ENCODE measurements at places on chromosomes 2 and 18. TPM values are rescaled to one million over a fixed set of nuclear protein-coding genes. Genes with fewer than 3 reads are reported as not detected.
A peak's percentile ranks its signal among the peaks of the same experiment; 100 is the strongest.

DNA sequence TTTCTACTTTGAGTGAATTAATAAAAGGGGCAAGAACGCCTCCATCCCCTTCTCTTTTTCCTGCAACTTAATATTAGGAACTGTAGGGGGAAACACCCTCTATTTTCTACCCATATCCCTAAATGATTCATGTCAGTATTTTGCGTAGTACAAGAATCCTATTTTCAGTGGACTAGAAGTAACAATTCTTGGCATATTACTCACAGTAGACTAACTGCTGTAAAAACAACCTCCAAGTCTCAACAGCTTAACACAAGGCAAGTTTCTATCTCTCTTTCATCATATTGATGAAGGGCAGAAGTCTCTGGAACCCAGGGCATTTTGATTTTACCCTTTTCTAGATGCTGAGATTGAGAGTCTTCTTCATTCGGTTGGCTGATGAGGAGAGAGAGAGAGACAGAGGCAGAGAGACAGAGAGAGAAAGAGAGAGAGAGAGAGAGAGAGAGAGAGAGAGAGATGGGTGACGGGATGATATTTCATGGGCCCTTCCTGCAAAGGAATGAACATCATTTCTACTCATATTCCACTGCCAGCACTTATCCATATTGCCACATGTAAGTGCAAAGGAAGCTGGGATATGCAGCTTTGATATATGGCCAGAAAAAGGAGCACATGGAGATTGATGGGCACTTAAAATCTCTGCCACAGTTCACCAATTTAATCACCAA lies 481.6 kb downstream of the LPIN1 start:
- no peak for DNase-seq

FOXI3 gene
- total RNA-seq, result not detected

- DNase-seq, result no peak
Observed at GRCh38 chr2:231975001-231975400, 13.5 kb downstream of the DIS3L2 start.

DNA sequence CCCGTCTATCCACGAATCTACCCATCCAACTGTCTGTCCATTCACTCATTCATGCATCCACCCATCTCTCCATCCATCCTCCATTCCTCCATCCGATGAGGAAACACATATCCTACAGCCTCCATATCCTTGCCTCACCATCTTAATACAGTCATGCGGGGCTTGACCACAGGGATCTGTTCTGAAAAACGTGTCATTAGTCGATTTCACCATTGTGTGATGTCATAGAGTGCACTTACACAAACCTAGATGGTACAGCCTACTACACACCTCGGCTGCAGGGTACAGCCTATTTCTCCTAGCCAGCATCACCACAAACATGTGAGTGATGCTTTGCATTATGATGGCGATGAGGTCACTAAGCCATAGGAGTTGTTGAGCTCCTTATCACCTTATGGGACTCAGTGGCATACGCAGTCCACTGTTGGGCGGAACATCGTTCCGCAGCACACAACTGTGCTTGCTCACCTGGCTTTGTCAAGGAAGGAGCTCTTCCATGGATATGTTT lies 1.9 kb upstream of the NT5DC4 start:
- no peak for DNase-seq

GRCh38 chr18:45066210-45066609 lies 385.5 kb downstream of the SETBP1 start:
- no peak for DNase-seq

- DNase-seq, result no peak
Observed at GRCh38 chr2:3468296-3468988, 50.9 kb downstream of the ADI1 start.

DNA sequence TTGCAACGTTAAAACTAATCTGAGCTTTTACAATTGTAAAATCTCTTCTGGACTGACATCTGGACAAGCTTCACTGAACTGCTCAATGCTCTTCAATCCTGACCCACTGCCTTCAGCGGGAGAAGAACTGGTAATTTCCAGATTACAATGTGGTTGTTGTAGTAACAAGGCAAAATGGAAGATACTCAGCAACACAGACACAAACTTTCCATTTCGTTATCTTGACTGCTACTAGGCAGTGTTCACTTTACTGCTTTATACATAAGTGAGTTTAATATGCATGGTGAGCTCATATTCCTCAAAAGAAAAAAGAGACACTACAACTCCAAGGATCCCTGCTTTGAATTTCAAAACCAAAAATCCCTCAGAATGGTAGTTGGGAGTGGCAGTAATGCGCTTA lies 51.9 kb downstream of the GRB14 start:
- no peak for DNase-seq

DNA sequence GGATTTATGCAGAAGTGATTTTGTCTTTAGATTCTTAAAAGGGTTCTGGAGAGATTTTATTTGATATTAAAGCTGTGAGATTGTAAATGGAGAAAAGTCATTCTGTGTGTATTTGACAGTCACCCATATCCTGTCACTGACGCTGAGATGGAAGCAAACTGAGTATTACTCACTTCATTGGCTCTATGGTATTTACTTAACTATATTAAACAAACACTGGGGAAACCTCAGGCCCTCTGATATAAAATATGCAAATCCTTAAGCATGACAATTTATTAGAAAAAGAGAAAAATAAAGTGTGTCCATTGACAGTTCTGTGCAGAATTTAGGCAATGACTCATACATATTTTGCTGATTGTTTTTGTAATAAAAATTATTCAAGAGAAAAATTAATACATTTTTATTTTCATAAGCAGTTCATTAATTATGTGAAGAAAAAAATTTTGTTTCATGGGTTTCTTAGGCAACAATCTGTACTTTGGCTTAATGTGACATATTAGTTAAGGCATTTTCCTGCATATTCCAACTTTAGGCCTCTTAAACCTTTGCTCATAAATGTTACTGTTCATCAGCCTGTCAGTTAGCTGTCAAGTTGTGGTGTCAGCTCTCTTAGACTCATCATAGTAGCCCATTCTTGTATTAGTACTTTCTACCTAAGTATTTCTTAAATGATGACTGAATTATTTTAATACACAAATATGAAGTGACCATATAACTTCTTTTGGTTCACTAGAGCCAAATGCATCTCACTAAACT lies 99.9 kb downstream of the PARD3B start:
- DNase-seq, result no peak

REG1B gene
- not detected for total RNA-seq

DNA sequence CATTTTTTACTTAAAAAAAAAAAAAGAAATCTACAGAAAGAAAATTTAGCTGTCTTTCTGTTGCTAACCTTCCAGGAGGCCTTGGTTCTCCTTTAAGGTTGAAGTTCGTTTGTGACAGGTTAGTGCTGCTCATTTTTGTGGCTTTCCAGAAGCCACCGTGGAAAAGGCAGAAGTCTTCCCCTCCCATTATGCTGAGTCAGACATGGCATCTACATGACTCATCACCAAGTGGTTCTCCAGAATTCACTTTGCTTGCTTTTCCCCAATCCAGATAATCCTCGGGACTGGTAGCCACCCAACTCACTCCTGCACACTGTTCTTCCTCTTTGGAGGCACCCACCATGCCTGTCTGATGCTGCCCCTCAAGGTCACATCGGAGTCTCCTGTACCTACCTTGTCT lies 228.7 kb downstream of the PIK3C3 start:
- no peak for DNase-seq

KCNK3 gene
- not detected for total RNA-seq

DNA sequence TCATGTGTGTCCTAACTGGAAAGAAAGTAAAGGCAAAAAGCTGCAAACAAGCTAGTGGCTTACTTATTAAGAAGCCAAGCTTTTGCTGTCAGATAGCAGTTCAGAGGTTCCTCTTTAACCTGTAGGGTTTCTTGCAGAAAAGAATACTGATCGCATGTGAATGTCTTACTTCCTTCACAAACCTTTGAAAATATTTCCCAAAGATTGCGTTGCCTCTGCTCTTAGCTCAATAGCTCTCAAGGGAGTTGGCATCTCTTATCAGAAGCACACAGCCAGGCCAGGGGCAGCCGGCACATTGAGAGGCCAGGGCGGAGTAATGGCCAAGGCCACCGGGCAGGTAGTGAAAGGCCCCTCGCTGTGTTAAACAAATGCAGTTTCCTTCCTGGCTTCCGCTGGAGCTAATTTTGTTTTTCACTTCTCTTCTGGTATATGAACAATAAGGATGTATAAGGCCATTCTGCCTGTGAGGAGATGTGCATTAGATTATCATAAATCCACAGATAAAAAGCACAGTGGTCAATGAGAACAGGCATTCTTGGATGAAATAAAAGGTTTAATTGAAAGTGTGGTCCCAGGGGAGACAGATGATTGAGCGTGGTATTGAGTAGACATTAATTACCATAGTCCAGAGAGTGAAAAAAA lies 542.4 kb upstream of the NRP2 start:
- DNase-seq, result no peak

TM4SF20 gene
- total RNA-seq, result not detected

SLC14A1 gene
- 0.54 TPM for total RNA-seq

DNA sequence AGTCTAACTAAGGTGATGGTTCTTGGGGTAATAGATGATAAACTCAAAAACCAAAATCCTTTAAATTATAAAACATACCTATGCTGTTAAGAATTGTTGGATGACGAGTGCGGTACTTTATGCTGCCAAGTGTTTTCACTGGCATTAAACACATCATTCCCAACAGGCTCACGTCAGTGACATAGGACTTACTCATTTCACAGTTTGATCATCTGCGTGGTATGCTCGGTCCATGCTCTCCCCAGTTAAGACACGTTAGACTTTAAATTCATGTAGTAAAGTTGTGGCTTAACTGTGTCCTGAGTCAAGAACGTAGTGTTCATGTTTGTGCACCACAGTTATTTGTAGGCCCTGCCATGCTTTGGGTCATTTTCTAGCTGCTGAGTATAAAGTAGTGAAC lies 125.6 kb upstream of the MYT1L start:
- no peak for DNase-seq

DNA sequence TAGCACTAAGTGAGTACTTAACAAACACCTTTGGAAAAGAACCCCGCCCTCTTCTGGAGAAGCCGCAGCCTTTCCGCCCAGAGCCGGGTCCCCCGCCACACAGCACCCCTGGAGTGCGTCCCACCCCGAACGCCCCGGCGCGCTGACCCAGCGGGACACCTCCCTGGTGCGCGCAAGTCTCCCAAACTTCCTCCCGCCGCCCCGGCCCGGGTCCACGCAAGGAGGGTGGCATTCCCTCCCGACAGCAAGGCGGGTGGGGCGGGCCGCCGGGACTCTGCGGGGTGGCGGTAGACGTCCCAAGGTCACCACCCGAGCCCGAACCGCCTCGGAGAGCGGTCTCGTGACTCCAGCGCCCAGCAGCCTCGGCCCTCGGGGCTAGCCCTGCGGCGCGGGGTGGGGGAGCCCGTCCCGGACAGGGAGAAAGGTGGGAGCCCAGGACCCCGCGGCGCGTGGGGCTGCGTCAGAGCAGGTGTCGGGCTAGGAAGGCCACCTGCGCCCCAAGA lies 598 bp downstream of the CCDC93 start:
- peak; percentile 37 for DNase-seq

DNA sequence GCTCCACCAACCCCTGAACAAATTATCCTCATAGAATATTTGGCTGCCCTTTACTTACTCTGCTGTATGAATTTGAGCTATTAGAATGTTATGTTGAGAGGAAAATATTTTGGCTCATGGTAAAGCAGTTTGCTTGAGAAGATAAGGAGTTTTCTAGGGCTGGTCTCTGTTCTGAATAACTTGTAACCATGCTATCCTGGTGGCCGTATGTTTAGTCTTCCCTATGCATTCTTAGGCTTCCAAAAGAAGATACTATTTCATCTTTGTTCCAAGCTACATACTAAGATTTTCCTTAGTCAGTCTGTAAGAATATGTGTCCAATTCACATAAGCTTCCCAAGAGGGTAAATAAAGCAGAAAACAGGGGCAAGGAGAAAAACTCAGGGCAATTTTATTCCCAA lies 1105.1 kb upstream of the PIK3C3 start:
- no peak for DNase-seq

DNA sequence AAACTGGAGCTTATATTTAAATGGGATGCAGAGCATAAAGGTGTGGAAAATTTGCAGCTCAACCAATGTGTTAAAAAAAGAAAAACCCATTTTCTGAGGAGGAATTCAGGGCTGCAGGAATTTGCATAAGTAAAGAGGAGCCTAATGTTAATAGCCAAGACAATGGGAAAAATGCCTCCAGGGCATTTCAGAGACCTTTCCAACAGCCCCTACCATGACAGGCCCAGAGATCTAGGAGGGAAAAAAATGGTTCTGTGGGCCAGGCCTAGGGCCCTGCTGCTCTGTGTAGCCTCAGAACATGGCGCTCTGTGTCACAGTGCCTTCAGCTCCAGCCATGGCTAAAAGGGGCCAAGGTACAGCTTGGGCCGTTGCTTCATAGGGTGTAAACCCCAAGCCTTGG lies 719.7 kb upstream of the ACVR2A start:
- DNase-seq, result no peak

- DNase-seq, result no peak
Observed at GRCh38 chr2:224101820-224102630, 62.9 kb upstream of the SERPINE2 start.

MOGAT1 gene
- not detected for total RNA-seq

ANTXR1 gene
- total RNA-seq, result not detected

DNA sequence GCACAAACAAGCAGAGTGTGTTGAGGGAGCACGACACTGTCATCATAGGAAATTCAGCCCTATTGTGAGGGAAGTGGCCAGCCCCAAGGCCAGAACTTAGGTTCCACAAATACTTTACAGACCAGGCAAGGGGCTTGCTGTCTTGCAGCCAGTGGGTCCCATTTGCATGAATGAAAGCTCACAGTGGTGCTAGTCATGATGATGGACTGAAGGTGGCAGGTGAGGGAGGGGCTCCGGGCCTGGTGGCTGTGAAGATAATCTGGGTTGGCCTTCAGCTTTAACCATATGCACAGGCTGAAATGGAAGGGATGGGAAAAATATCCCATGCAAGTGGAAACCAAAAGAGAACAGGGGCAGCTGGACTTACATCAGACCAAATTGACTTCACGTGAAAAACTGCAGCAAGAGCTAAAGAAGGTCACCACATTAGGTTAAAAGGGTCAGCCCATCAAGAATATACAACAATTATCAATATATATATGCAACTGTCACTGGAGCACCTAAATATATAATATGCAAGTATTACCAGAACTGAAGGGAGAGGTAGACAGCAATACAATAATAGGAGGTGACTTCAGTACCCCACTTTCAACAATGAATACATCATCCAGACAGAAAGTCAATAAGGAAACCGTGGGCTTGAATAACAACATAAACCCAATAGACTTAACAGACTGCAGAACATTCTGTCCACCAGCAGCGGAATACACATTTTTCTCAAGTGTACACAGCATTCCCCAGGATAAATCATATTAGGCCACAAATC lies 39.6 kb downstream of the DCDC2C start:
- DNase-seq, result no peak

GRCh38 chr18:65435534-65435933 lies 315.3 kb upstream of the CDH7 start:
- no peak for DNase-seq

DNA sequence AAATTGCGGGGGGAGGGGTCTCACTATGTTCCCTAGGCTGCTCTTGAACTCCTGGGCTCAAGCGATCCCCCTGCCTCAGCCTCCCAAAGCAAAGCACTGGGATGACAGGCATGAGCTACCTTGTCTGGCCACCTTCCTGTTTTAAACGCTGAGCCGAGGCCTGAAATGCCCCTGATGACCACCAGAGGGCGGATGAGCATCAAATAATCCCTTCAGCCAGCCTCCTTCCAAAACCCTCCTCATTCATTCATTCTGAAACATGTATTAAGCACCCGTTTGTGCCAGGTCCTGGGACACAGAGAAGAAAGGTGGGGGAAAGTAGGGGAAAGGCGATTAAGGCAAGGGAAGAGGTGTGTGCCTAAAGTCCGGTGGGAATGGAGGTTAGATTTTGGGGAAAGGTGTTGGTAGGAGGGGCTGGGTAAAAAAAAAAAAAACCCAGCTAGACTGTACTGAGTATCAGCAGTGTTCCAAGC lies 30.7 kb upstream of the PTMA start:
- DNase-seq, result peak; percentile 81

- DNase-seq, result no peak
Observed at GRCh38 chr18:75625966-75626365, 198.5 kb upstream of the SMIM21 start.

COLEC12 gene
- not detected for total RNA-seq
